Activated CD4-positive, alpha-beta T cell treated with anti-CD3 and anti-CD28 coated beads, Interleukin-2, amount 50 U/mL, for 24 hours (primary cell): ENCODE measurements at places on chromosomes 7 and 10.

GRCh38 chr10:86295791-86296190 lies 70.8 kb downstream of the GRID1 start:
- DNase-seq = no peak

DNA sequence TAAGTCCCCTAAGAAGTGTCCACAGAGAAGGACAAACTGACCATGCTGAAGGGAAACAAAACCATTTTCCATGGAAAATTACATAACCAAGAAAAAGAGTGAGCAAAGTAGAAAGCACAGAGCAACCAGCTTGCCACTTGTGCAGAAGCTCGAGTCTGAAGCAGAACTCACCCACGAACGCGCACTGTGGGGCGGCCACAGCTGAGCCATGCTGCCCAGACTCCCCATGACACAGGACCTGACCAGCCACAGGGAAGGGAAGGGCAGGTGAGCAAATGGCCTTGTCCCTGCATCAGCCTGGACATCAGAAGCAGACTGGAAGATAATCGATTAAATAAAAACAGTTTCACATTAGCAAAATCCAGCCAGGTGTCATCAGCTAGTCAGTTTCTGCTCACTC lies 95.7 kb downstream of the TCERG1L start:
- DNase-seq = no peak

GRCh38 chr7:15248514-15248913 lies 313.3 kb downstream of the AGMO start:
- DNase-seq = no peak

DNA sequence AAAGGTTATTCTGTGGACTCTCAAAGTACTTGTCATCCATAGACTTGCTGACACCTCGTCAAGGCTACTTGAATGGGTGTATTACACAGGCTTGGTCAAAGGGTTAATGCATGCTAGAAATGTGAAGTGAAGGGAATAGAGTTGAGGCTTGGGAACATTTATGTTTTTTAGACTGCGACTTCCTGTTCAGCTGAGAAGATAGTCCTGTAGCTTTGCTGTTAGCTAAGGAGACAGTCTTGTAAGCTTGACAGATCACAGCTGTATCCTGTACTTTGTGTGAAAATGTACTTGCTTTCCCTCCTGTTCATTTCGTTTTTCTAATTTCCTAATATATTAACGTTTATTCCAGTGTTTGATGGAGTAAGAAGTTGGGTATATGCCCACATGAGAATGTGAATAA lies 52.1 kb downstream of the ADD3 start:
- no peak for DNase-seq

DNA sequence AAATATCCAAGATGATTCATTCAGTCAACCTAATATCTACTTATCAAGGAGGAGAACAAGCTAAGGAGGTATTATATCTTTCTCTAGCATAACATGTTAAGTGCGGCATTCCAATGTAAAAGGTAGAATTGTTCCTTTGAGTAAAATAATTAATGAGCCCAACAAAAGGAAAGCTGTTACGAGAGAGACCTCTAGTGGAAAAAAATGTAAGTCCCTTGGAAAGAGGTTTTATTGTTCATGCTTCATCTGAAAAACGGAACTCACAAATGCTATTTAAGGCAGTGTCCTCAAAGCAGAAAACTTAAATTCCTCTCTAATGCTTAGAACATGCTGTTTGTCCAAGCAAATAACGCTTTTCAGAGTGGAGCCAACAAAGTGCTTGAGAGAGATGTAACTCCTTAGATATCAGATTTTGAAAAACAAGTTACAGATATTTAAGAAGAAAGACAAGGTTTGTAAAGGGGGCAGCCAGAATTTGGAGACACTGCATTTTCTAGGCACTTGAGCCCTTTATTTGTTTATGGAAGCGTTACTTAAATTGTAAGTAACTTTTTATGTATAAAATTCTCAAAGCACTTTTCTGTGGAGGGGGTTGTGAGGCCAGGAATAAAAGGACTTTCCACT lies 119.9 kb downstream of the TFEC start:
- no peak for DNase-seq

DNA sequence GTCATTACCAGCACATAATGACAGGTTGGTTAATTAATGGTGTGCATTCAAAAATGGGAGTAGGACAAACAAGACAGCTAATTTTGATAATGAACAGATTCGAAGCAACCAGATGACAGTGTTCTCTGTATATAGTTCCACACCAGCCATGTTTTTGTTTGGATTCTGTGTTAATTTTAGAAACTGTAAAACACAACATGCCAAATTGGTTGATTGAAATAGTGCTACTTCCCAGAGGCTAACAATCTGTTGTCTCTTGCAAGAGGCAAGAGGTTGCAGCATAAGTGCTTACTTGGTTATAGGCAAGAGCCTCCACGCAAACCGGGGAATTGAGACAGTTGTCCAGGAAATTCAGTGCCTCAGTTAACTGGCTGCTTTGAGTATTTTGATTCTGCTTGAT lies 170.2 kb upstream of the HABP2 start:
- DNase-seq = no peak
